ENCODE measurements at places on chromosomes 7 and 10.

DNA sequence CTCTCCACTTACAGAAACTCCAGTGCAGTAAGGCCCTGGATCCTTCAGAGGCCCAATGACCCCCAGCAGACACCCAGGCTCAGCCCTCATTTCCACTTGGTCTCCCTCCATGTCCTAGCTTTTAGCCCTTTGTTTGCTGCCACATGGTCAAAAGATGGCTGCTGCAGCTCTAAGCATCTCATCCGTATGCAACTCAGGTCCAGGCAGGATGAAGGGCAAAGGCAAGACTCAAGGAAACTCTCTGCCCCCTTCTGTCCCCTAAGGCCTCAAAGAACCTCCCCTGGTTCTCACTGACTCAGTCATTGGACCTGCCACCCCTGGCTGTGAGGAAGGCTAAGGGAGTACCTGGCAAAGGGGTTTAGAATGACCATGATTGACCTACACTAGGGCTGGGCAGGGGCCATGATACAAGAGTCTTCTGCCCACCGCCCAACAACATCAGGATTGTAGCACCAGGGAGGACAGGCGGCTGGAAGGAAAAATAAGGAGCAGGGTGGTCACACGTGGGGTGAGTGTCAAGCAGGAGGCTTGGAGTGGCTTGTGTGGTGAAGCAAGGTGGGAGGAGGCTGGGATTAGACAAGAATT, 303.8 kb upstream of the ZMIZ1 start:
- no peak for DNase-seq

GRCh38 chr10:47223236-47223635, 76.8 kb upstream of the GDF10 start:
- DNase-seq, result no peak

GRCh38 chr7:96183163-96183670, 138.7 kb downstream of the SLC25A13 start:
- DNase-seq, result no peak

DNA sequence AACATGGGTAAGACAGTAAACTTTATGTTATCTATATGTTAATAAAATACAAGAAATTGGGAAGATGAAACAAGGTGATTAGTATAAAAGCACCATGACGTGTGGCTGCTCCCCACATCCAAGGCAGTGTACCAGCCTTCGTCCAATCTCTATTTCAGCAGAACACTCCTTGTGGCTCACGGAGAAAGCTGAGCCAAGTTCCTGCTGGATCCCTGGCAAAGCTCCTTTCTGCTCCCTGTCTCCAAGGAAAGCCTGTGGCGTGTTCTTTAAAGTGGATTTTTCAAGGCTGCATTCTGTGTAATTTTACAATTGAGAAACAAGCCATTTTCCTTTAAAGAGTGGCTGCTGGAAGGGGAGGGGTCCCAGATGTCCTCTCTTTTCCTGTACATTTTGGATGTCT, 467.3 kb downstream of the PTPRN2 start:
- no peak for DNase-seq

DNA sequence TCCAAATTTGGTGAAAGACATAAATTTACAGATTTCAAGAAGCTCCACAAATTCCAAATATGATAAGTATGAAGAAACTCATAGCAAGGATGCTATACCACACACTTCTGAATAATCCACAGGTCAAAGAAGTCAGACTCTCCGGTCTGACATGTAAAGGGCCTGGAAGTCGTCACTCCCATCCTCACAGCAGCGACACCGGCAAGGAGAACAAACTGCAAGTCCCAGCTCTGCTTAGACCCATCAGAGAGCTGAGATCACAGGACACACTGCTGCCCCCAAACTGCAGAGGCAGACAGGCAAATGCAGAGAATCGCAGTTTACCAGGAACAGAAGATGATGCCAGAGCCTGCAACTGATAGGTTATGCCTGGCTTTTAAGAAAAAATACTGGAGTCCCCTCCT, 62.0 kb downstream of the AMZ1 start:
- DNase-seq, result no peak

GRCh38 chr10:24670964-24671670, 52.6 kb downstream of the ARHGAP21 start:
- DNase-seq, result no peak

DNA sequence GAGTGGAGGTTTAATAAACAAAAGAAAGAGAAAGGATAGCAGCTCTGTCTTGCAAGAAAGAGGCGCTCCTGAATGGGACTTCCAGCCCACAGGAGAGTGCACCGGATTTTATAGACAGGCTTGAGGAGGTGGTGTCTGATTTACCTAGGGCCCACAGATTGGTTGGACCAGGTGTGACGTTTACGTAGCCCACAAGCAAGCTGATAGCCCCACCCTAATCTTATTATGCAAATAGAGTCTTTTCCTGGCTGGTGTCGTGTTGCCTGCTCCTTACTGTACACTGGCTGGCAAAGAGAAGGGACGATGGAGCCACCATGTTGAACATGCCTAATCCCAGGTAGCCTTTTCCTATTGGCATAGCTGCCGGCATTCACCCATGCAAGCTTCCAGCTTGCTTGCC, 319.7 kb upstream of the POM121L12 start:
- no peak for DNase-seq

DNA sequence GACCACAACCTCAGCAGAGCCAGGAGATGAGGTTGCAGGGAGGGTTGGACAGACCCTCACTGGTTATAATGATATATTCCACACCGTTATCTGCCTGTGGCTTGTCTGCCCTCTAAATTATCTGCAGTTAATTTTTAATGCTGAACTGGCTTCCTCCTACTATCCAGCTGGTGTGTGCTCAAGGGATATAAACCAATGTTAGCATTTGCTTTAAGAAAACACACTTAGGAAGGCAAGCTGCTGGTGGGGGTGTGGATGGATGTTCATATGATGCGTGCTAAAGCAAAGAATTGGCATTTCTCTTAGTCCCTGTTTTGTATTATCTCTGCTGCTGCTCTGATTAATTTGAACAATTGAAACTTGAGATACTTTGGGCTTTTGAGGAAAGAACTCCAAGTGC, 132.2 kb upstream of the NPVF start:
- DNase-seq, result no peak

- no peak for DNase-seq
Observed at GRCh38 chr10:131554821-131555220, 243.3 kb upstream of the TCERG1L start.

DNA sequence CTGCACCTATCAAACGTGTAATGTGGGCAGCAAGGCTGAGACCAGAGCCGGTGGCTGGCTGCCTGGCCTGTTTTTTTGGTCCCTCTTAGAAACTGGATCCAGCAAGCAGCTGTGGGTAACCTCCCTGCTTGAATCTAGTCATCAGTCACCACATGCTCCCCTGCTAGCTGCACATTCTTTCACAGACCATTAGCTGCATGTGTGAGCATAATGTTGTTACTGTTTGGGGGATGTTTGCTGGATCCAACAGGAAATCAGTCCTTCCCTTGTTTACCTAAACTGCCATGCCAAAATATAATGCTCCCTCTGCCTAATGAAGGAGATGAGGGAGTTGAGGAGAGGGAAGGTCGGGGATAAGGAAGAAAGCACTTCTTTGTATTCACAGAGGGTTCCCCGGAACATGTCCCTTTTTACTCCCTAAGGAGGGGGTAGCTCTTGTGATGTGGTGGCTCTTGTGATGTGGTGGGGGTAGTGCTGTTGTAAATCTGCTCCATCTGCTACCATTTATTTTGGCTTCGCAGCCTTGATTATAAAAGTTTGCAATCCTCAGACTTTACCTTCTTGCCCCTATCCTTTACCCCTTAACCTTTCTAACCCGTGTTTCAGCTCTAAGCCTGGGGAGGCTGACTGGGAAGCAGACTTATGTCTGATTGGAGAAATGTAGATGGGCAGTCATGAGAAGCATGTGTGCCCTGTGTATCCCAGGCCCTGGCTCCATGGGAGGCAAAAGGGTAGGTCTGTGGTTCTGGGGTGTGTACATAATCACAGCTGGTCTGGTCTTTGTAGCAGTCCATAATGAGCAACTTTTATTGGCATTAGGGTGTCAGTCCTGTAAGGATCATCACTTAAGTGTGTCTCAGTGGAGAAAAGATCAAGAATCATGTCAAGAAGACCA, 20.8 kb downstream of the LOXL4 start:
- no peak for DNase-seq

DNA sequence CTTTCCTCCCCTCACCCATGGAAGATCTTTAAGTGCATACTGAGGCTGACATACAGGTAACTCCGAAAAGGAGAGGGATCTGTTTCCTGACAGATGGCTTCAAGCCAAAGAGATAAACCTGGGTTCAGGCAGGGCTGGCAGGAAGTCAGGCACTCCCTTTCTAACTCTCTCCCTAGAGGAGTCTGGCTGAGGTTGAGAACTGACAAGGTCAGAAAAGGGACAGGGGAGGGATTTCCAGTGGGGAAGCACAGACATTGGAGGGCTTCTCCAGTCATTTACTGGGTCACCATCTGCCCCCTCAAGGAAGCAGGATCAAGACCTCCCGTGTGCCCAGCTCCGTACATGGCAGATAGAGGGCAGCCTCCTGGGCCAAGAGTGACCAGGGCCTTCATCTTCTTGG, 31.6 kb downstream of the TLX1 start:
- no peak for DNase-seq

GRCh38 chr10:49298983-49299815, at the start of gene C10orf71:
Gene C10orf71 (plus strand): TSS chr10:49299170. CDS start chr10:49322546, 23,376 bp downstream.
- no peak for DNase-seq
